ENCODE measurements at places on chromosomes 11 and 22.
A peak's percentile ranks its signal among the peaks of the same experiment; 100 is the strongest.

GRCh38 chr11:118529584-118530175 is 1.3 kb upstream of the TMEM25 start:
- DNase-seq: no peak

DNA sequence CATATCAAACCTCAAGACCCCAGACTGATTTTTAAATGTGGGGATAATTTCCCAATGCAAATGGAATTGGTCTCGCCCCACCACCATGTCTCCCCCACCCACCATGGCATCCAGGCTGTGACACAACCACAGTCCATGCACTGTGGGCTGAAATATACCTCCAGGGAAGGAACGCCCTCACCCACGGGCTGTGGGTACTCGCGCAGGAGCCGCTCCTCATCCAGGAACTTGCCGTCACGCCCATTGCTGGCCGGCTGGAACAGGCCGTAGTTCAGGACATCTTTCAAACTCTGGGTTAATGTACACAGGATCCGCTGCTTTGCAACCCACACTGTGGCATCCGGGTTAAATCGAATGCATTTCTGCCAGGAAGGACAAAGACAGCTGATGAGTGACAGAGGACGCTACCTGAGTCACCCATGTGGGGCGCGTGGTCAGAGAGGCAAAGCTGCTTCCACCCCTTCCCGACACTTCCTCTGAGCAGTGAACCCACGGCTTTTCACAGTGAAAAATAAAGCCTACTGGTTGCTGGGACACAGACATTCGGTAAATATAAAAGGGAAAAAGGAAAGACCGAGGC is 133.6 kb downstream of the SHANK2 start:
- DNase-seq: no peak

- DNase-seq: no peak
These were observed 9.5 kb upstream of the FTH1 start for GRCh38 chr11:61976813-61977475.

DNA sequence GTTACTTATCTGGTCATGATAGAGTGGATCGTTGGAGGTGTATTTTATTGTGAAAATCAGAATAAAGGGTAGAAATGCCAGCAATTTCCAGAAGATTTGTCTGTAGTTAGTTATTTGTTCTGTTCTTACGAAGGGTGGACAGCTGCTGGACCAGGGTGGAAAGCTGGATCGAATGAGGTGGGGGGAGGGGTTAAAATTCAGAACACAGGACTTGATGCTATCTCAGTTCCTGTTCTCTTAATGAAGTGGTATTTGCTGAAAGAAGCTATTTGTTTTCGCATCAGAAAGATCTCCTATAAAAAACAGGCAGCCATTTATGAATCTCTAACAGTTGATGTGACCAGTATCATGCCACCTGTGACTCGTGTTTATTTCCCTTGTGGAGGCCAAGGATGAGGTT is 556.2 kb downstream of the OPCML start:
- no peak for DNase-seq

GRCh38 chr22:22210889-22211833 is 33.4 kb upstream of the VPREB1 start:
- no peak for DNase-seq

DNA sequence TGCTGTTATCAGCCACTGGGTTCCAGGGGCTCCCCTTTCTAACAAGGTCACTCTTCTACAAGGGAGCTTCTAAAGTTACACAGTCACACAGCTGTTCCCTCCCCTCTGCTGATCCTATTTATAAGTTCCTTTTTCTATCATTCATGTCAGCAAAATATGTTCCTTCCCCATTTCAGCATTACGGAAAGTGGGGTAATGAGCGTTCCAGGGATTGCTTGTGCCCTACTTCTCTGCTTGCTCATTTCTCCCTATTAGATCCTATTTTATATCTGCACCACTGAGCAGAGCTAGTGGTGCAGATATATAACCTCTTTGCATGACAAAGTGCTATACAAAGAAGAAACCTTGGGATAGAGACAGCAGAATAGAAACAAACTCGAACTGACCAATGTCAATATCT is 22.7 kb upstream of the PLEKHB1 start:
- DNase-seq: no peak

GRCh38 chr11:128711136-128711535 is 17.3 kb downstream of the FLI1 start:
- no peak for DNase-seq

DNA sequence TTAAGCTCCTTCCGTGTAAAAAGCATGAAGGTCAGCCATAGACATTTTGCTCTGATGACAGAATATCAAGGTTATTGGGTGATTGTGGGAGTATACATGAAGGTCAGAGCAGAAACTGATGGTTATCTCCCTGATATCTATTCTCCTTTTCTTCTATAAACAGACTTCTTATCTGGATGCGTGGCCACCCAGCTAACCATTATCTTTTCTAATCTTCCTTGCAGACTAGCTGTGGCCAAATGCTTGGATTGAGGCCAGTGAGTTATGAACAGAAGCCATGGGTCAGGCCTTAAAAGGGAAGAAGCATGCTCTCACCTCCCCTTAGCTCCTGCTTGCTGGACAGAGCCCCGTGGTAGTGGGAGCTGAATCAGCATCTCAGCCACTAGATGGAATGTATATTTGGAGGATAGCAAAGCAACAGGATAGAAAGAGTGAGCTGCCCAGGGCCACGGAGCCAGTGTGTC is 31.3 kb upstream of the LRRC55 start:
- DNase-seq: no peak

- no peak for DNase-seq
These were observed 19.6 kb downstream of the PPFIBP2 start for GRCh38 chr11:7533199-7534041.

DNA sequence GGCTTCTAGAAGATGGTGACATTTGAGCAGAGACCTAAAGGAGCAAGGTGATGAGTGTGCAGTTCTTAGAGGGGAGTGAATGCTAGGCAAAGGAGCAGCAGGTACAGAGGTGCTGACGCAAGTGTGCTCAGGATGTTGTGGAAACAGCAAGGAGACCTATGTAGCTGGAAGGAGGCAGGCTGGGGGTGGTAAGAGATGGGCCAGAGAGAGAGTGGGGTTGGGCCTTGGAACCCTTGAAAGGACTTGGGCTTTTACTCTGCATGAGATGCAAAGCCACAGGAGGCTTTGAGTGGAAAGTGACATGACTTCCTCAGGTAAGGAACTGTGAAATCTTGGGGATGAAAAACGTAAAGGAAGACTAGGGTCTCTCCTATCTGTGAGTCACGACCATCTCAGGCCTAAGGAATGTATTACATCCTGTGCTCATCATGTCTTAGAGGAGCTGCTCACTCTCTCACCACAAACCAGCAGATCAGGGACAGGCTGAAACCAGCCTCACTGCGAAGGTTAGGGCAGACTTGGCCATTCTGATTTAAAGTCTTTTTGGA is 65.4 kb downstream of the MICAL2 start:
- DNase-seq: no peak

GRCh38 chr11:72548463-72548862 is 114.1 kb upstream of the CLPB start:
- no peak for DNase-seq

- no peak for DNase-seq
These were observed 200.5 kb upstream of the E2F8 start for GRCh38 chr11:19441288-19441687.

DNA sequence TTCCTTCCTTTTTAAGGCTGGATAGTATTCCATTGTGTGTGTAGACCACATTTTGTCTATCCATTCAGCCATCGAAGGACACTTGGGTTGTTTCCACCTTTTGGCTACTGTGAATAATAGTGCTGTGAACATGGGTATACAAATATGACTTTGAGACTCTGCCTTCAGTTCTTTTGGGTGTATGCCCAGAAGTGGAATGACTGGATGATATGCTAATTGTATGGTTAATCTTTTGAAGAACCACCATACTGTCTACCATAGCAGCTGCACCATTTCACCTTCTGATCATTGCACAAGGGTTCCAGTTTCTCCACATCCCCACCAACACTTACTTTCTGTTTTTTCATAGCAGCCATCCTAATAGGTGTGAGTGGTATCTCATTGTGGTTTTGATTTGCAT is 30.3 kb downstream of the SGSM1 start:
- DNase-seq: no peak

DNA sequence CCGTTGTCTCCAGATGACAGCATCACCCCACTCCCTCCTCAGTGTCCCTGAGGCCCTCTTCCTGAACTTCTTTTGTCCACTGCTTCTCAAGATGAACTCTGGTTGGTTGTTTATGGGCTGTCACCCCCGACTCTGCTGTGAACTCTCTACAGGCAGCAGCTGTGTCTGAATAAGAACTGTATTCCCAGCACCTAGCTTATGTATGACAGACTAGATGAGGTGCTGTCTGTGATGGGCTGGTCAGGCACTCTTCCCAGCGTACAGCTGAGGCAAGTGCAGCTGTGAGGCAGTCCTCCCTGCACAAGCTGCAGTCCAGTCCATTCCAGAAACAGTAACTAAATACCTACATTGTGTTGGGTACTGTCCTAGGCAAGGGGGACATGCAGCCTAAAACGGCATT is 111.4 kb upstream of the PITPNB start:
- DNase-seq: no peak

- DNase-seq: no peak
These were observed 67.4 kb upstream of the B3GAT1 start for GRCh38 chr11:134479206-134480135.

- DNase-seq: no peak
These were observed 261.9 kb downstream of the CTTN start for GRCh38 chr11:70660059-70660888.

- DNase-seq: peak; percentile 69
These were observed 110.0 kb downstream of the KIAA1671 start for GRCh38 chr22:25062386-25063085.

DNA sequence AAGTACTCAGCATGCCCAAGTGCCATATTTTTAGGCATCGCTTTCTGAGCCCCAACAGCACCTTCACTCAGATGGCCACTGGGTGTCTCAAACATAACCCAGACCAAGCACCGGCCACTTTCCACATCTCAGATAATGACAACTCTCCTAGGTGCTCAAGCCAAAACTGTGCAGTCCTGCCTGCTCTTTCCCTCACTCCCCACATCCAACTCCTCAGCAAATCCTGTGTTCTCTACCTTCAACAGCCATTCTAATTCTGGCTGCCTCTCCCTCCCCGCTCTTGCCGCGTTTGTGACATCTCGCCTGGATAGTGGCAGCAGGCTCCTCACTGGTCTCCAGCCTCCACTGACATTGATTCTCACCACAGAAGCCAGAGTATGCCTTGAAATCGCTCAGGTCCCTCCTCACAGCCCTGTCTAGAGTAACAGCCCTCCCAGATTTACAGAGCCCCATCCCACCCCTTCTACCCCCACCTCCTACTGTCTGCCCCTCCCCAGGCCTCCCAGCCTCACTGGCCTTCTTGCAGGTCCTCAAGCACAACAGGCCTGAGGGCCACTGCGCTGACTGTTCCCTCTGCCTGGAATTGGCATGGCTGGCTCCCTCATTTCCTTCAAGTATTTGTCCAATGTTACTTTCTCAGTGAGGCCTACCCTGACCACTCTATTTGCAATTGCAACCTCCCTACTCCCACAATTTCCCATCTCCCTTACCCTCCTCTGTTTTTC is 1.3 kb upstream of the PHETA2 start:
- DNase-seq: no peak

- no peak for DNase-seq
These were observed 18.2 kb downstream of the ADM start for GRCh38 chr11:10322830-10323792.

DNA sequence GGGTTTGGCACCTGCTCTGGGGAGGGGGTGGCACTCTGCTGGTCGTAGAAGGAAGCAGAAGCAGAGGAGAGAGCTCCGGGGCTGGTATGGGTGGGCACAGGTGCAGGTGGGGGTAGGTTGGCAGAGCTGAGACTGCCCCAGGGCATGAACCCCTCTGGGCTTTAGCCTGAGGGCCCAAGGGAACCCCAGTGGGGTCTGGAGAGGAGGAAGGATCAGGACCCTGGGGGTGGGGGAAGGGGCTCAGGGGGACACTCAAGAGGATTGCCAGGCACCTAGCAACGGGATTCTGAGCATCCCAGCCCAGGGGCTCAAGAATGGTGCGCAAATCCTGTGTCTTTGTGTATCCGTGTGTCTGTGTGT is 6.3 kb downstream of the ALDH3B2 start:
- DNase-seq: no peak

DNA sequence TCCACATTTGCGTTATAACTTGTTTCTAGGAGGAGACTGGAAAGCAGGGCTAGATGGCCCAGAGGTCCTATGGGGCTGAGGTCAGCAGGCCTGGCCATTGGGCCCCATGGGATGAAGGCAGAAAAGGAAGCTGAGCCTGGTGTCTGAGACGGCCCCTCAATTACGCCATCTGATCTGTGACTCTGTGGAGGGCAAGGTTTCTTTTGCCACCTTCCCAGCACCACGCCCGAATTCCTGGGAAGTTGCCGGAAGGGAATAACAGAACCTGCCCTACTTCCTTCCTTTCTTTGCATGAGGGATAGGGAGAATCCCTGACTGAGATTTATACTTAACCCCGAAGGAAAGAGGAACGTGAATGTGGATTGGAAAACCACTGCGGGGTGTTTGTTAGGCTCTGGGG is 118.1 kb downstream of the MPPED1 start:
- no peak for DNase-seq

DNA sequence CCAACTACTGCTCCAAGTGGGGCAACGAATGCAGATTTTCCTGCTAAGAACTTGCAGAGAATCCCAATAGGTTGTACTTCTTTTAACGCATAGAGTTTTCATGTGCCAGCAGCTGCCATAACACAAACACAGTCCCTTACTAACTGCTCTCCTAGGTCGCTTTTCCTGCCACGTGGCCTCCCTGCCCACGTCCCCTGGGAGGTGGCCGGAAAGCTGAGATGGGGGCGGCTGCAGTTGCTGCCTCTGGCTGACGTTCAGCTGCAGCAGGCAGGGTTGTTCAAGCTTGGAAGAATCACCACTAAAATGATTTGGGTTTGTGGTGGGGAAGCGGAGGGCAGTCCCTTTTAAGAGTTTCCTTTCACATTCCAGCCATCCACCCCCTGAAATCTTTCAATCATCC is 39.3 kb downstream of the ZNF202 start:
- no peak for DNase-seq

GRCh38 chr11:116037861-116038260 is 533.6 kb upstream of the CADM1 start:
- no peak for DNase-seq

DNA sequence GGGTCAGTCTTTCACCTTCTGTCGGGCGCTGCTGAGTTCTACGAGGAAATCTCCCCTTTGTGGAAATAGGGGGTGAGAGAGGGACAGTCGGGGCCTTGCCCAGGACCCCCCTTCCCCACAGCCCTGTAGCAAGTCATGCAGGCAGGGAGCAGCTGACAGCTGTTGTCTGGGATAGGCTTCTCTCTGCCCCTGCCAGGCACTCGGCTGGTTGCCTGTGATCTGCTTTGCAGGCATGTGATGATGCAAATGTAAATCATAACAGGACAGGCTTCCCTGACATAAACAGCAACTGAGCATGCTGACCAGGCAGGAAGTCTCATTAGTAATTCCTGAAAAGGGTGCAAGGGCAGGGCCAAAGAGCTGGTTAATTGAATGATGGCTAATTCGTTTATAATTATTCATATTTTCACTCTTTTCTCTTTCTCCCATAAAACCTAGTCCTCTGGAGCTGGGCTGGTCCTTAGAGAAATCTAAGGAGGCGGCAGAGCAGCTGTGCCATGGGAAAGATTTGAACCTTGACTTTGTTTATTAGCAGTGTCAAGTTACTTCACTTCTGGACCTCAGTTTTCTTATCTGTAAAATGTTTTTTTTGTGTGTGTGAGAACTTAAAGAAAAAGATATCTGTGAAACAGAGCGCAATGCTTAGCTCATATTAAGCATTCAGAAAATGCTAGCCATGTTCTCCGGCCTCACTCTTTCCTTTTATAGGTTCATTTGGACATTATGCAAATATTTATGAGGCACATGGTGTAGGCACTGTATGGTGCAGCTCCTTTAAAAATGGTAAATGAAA is 129.7 kb downstream of the LDLRAD3 start:
- no peak for DNase-seq

- DNase-seq: no peak
These were observed 17.5 kb downstream of the KCNJ5 start for GRCh38 chr11:128908391-128909246.

All from activated T-cell treated with anti-CD3 and anti-CD28 coated beads for 1 hour (primary cell).